ENCODE measurements at places on chromosomes 3 and 15.

DNA sequence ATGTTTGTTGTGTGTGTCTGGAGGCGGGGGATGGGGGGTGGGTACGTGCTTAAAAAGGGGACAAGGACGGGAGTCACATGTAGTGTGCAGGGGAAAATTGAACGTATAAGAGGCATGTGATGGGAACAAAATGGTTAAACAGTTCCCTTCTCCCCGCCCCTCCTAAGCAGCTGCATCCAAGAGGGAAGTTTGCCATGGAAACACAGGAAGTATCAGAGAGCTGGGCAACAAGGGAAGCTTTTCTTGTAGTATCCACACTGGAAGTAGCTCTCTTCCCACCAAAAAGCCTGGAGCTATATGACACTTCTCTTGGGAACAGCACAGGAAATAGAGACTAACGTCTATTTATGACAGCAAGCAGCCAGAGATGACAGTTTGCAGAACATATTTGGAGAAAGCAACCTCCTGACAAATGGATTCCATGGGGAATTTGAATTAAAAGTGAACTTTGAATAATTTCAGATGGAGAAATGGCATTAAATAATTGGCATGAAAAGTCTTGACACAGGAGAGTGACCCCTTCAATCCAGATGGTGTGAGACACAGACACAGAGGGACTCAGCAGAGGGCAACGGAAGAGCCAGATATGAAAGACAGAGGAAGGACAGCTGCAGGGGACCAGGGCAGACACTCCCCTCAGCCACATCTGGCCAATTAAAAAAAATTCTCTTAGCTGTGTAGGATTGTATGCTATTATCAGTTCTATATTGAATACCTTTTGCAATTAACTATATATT is 294.2 kb upstream of the TBL1XR1 start:
- DNase-seq, result no peak

- DNase-seq, result no peak
Measured at GRCh38 chr3:169345662-169346331, 317.7 kb downstream of the MECOM start.

GRCh38 chr15:53589520-53590057 is 169.9 kb downstream of the WDR72 start:
- DNase-seq, result no peak

GRCh38 chr3:55724407-55724784 is 237.3 kb upstream of the WNT5A start:
- DNase-seq, result no peak

DNA sequence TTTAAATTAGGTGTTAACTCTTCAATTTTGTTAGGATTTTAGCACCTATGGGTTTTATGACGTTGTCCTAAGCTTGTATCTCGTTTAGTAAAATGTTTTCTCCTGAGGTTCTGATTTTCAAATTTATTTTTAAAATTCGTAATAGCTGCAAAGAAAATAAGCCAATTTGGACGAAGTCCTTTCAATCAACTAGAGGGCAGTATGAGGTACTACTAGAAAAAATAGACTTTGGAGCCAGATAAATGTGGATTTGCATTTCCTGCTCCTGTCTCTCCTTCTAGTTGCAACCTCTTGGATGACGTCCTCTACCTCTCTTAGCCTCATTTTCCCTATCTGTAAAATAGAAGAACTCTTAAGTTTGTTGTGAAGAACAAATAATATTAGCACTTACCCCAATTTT is 81.1 kb downstream of the SLTM start:
- DNase-seq, result no peak

GRCh38 chr3:95049841-95050240 is 987.0 kb downstream of the NSUN3 start:
- DNase-seq, result no peak

- no peak for DNase-seq
Measured at GRCh38 chr3:126259411-126260391, 79.3 kb upstream of the ALDH1L1 start.

GRCh38 chr15:99564221-99565048 is 1.3 kb upstream of the MEF2A start:
- DNase-seq, result no peak

DNA sequence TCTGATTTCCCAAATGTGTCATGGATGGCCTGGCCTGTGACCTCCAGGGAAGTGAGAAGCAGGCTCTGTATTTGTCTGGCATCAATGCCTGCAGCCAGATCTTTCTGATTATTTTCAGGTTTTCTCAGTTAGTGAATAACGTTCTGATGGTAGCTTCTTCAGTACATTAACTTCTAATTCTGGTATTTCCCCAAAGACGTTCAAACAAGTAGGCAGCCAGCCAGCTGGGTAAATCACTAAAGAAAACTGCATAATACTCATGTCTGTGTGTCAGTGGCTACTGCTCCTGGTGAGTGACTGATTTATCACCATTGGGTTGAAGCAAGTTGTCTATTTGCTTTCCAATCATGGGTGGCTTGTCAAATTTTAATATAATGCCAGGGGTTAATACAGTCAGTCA is 162.6 kb upstream of the PFN2 start:
- no peak for DNase-seq

- no peak for DNase-seq
Measured at GRCh38 chr15:95298729-95299128, 1031.8 kb upstream of the NR2F2 start.

DNA sequence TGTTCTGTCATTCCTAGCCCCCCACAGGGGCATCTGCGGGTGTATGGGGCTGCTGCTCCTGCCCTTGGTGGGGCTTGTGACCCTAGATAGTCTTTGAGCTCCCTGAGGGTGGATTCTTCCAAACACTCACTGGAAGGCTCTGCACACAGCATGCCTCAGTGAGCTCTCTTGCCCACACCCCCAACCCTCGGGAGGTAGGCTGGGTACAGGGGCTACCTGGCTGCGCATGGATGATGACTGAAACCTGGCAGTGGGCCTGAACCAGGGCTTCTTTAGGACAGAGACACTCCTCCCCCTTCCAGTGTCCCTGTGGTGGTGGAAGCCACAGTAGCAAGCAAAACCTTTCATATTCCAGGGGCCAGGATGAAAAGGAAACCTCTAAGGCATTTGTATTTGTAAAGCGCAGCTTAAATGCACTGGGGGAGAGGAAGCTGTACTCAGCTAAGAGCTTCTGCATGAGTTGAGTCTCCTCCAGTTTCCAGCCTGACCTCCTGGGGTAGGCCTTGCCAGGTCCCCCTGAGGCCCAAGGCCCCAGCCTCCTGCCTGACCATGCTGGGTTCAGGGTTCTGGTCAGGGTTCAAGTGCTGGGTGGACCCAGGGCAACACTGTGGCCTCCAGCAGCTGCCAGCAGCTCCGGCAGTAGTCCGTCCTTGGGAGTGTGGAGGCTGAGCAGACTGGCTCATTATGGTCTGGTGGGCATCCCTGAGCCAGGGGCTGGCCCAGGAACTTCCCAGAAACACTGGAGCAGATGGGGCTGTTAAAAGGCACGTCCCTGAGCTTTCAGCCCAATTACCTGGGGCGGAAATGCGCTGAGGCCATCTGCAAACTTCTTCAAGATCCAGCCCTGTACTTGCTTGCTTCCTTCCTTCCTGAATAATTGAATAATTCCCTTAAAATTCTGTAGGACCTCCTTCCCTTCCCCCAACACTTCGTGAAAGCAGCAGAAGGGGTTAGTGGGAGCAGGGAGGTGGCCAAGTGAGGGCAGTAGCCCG is 89.7 kb downstream of the HMG20A start:
- DNase-seq, result no peak

DNA sequence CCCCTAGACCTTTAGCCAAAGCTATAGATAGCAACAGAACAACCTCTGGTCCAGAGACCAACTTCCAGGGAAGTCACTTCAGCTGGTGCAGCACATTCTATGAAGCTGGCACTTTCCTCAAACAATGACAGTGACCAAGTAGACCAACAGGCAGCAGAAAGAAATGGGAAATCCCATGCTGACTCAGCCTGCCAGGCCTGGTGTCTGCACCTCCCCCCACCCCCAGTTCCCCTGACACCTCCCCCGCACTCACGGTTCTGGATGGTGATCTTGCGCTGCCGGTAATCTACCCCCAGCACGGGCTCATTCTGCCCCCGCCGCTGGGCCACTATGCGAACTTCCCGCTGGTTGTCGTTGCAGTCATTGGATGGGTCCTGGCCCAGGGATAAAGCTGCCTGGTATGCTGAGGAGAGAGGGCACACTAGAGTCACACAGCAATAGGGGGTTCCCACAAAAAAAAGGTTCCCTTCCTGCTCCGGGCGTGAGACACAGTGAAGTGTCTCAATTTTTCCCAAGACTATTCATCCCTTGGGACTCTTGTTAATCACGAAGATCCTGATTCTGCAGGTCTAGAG is 17.0 kb downstream of the ILDR1 start:
- DNase-seq, result no peak

- no peak for DNase-seq
Measured at GRCh38 chr15:48170981-48171380, 7.1 kb downstream of the MYEF2 start.

GRCh38 chr3:143975554-143976152 is 4.0 kb downstream of the DIPK2A start:
- DNase-seq, result no peak

- DNase-seq, result no peak
Measured at GRCh38 chr3:65595222-65596028, 443.3 kb downstream of the MAGI1 start.

- no peak for DNase-seq
Measured at GRCh38 chr3:187667526-187667925, 2.7 kb downstream of the SST start.

- no peak for DNase-seq
Measured at GRCh38 chr3:52636673-52637072, 49.0 kb downstream of the PBRM1 start.

- DNase-seq, result no peak
Measured at GRCh38 chr3:129838086-129838485, 55.4 kb downstream of the TMCC1 start.

DNA sequence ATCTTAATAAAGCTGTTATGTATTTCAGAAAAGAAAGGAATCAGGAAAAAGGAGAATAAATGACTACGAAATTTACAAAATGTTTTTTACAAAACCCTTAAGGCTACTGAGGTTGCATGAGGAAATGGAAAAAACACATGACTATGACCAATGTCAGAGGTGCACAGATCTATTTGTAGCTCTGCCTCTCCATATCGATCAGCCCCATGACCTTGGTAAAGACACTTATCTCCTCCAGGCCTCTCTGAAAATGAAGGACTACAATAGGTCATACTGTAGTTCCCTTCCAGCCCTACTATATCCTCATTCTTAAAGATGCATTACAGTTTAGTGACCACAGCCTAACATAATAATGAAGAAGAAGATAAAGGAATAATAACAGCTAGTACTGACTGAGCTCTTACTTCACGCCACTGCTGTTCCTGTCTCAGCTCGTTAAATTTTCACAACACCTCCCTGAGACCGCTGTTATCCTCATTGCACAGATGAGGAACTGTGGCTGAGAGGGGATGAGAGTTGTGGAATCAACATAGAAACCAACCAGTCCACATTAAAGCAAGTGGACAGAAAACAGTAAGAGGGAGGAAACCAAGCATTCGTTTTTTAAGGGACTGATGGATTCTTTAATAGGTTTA is 163.2 kb downstream of the MAGI1 start:
- no peak for DNase-seq

GRCh38 chr3:105355408-105356061 is 11.2 kb upstream of the ALCAM start:
- DNase-seq, result no peak

DNA sequence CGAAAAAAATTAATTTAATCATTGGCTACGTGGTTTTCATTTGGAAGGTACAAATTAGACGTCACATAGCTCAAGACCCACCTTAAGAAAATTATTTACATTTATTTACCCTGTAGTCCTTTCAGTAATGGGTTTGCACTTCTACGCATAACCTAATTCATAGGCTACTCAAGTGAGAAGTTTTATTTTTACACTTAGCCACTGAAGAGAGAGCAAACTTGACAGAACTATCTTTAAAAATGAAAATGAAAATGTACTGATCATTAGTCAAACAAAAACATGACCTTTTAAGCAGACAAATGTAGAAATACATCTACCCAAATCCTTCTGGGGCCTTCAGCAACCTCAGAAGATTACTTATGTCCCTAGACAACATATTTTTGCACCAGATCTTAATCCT is 269.4 kb upstream of the TTC14 start:
- DNase-seq, result no peak

- DNase-seq, result no peak
Measured at GRCh38 chr3:123949641-123950040, 11.4 kb downstream of the CCDC14 start.

DNA sequence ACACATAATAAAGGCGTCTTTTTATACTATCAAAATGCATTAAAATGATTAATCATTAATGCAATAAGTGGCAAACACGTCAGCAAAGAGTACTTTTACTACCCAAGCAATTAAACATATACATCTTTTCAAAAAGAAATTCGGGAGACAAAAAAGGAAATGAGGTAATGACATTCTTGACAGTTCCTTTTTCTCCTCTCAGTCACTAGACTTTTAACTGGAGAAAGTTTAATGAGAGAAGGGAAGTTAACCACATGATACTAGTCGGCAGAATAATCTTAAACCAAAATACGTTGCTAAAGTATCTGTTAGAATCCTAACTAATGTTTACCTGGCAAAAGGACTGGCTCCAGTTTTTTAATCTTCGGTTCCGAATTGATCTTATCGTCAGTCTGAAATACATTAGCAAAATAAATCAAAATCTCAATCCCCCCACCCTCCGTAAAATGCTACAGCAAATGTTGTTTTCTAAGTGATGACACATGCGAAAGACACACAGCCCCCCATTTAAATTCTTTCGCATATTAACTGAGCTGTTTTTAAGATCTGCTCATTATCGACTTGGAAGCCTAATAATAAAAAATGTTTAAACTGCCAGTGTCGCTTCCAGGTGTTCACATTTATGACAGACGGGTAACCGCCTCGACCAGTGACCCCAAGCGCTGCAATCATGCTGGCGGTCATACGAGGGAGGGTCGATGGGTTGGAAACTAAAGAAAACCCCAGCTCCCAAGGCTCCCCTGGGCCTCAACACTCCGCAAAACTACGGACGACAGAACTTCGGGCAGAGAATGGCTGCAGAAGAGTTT is 778 bp downstream of the MTMR10 start:
- DNase-seq, result no peak

DNA sequence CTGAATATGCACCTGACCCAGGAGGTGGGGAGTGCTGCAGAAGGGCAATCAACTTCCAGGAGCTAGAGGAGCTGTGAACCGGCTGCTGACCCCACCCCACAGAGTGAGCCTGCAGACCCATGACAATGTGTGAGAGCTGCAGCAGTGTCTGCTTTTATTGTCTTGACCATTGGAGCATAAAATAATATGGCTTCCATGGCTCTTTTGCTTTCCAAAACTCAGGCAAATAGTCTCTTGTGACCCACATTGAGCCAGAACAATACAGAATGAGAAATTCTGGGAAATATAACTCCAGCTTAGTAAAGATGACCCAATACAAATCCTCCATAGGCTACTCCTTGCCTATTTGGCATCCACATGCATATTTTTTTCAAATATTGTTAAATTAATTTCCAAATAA is 309.6 kb downstream of the PYDC2 start:
- DNase-seq, result no peak

GRCh38 chr3:133237380-133237779 is 162.5 kb upstream of the BFSP2 start:
- no peak for DNase-seq

DNA sequence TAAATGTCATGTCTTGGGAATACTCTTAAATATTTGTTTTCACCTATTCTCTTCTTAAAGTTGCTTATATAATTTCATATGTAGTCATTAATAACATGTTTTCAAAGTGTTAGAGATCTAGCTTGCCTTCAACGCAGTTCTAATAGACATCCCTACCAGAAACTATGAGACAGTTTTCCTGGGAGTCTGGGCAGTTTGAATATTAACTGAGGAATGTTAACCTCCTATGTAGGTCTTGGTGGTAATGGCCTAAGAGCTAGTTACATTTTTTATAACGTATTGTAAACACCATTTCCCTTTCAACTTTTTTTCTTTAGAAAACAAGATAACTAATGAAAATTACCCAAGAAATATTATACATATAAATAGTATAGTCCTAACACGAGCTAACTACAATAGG is 328.2 kb downstream of the TIGIT start:
- DNase-seq, result no peak
